EL (cell line): ENCODE measurements at places on chromosomes 3 and 15.

DNA sequence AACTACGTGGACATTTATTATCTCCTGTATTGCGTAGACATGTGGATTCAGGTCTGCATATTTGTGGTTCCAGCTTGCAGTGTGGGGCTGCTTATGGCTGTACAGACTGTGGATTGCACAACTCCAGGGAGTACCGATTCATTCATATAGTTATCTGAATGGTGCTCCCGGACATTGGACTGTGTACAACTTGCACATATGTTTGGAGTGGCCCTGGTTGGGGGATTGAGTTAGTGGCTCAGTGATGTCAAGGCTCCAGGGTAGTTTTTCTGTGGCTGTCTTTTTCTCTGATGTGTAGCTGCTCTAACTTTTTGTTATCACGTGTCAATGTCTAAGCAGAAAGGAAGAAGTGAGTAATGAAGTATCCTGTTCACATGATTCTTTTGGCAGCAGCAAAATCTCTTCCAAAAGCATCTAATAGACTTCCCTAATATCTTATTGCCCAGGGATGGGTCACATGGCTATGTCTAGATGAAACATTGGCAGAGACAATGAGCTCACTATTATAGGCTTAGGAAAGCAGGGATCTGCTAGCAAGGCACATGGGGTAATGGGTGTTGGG lies 15.8 kb downstream of the ST3GAL6 start:
- peak; percentile 87 for DNase-seq

DNA sequence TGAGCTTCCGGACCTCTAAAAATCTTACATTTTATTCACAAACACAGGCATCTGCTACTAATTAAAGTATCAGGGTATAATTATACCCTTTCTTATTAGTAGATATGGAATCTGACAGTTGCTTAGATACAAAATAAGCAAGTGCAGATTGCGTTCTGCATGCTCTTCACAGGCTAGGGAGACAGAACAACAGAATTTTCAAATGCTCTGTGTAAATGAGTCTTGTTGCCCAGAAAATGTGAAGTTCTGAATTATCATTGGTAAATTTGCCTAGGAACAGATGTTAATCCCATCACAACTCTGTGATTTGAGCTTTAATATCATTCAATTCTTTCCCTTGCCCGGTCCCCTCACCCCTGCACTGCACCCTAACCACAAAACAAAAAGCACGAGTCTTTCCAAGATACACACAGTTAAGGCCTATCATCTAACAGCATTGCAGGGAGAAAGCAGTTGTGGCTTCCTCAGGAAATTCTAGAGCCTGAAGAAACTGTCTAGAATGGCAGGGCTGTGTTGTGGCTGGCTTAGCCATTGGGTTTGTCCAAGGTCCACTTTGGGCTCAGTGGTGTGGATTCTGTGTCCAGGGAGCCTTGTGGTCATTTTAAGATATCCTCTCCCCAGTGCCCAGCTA lies 119.8 kb downstream of the PDCD6IP start:
- no peak for DNase-seq

GRCh38 chr3:153431076-153431475 lies 269.1 kb downstream of the RAP2B start:
- DNase-seq: no peak

DNA sequence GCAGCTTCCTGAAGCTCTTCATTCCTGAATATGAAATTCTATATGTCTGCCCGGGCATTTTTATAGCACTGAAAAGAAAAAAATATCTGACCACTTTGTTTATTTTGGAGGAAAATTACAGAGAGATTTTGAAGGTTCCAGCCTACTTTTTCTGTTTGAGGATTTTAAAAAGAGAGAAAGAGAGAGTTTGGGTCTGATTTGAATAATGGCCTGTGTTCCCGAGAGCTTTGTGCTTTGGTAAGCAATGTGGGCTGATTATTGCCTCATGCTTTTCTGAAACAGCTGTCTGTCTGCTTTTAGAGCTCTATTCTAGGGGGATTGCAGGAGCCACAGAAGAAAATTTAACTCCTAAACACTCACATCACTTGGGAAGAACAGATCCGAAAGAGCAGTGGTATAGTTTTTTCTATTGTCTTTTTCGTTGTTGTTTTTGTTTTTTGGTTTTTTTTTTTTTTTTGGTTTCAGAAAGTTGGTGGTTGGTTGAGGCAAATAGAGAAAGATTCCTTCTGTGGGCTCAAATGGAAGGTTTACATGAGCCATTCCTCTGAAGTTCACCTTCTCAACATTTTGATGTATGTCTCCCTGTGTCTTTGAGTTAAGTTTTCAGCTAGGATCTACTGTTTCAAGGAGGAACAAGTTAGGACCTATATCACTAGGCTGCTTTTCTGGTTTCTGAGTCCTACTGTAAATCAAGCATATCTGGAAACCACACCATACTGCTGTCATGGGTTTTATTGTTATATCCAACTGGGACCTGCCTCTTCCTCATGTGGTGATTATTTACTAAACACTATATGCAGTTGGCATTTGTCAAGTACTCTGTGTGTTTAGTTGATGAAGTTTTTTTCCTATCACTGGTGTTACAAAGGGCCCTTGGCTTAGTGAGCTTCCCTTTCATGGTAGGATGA lies 178.9 kb downstream of the KCNMB2 start:
- no peak for DNase-seq
